Right cardiac atrium (tissue), 5 donors: ENCODE measurements at places on chromosomes 6 and 20. TPM values are rescaled to one million over a fixed set of nuclear protein-coding genes. Genes with fewer than 3 reads are reported as not detected.
A peak's percentile ranks its signal among the peaks of the same experiment; 100 is the strongest.

The STK35 gene
- total RNA-seq, result 14.5 TPM

GRCh38 chr6:157434349-157435033, 53.5 kb downstream of the ZDHHC14 start:
- DNase-seq, result peak; percentile 77

- DNase-seq, result no peak
These were observed 239.4 kb downstream of the PHACTR1 start for GRCh38 chr6:12955956-12956355.

GRCh38 chr6:104987218-104987617, 30.3 kb downstream of the LIN28B start:
- no peak for DNase-seq

- DNase-seq, result no peak
These were observed 99.3 kb upstream of the CITED2 start for GRCh38 chr6:139473731-139474130.
